ENCODE measurements at places on chromosomes 5 and 9.

GRCh38 chr9:33952066-33952465, 96.6 kb downstream of the UBAP2 start:
- no peak for DNase-seq

DNA sequence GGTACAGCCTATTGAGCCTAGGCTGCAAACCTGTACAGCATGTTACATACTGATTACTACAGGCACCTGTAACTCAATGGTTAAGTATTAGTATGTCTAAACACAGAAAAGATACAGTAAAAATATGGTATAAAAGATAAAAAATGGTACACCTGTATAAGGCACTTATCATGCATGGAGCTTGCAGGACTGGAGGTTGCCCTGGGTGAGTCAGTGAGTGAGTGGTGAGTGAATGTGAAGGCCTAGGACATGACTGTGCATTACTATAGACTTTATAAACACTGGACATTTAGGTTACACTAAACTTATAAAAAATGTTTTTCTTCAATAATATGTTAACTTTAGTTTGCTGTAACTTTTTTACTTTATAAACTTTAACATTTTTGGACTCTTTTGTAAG, 171.3 kb downstream of the SLC28A3 start:
- DNase-seq = no peak

DNA sequence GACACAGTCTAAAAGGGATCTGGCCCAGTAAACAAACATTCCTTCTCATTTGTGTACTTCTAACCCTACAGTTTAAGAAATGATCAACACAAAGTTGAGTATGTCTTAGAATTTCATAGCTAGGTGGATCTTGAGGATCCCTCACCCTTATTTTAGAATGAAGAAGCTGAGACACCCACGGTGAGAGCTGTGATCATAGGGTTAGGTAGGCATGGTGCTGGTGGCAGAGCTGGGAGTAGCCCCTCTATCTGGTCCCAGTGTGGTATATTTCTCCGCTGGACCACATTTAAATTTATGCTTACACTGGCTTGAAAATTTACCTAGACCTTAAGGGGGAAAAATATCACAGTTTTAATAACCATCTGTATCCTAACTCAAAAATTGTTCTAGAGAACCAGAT, 39.8 kb downstream of the UGCG start:
- no peak for DNase-seq

GRCh38 chr5:14191325-14191724, 48.2 kb downstream of the TRIO start:
- DNase-seq = no peak

GRCh38 chr5:100852988-100853449, 50.1 kb downstream of the ST8SIA4 start:
- DNase-seq = no peak

All from activated CD8-positive, alpha-beta memory T cell treated with anti-CD3 and anti-CD28 coated beads for 1 hour (primary cell).